Stimulated activated CD4-positive, alpha-beta T cell treated with anti-CD3 and anti-CD28 coated beads, Interleukin-4, amount 100 ng/mL, for 24 hours (primary cell): ENCODE measurements at places on chromosomes 2 and 18.

GRCh38 chr2:233011702-233012131, 1.3 kb downstream of the NGEF start:
- DNase-seq = no peak

DNA sequence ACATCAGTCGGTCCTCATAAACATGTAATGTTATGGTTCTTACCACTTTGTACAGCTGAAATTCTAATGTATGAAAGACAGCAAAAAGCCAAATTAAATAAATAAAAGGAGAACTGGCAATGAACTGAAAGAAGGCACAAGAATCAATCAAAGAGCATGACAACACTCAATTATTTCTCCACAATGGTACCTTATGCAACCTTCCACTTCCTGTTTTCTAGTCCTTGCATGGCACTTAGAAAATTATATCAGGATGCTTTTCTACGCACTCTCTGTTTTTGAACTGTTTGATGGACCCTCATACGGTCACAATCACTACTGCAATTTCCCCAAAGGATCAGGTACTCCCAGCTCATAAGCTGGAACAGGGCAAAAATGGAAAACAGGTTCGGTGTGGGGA, 81.6 kb downstream of the EPB41L3 start:
- no peak for DNase-seq

- no peak for DNase-seq
These were observed 146.2 kb downstream of the RBMS1 start for GRCh38 chr2:160347269-160347863.

DNA sequence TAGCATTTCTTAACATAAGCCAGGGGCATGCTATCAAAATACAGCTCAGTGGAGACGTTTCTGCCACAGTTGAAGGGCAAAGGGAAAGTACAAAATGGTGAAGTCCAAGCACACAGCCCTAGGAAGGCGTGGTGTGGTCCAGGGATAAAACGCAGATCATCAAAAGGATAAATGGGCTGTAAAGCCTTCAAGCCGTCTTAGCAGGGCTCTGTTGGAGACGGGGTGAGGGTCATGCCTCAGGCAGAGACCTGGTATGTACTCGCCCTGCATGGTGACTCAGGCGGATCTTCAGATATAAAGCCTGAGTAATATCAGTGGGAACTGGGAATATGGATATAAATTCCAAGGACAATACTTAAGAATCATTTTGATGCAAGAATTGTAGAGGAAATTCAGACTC, 61.2 kb downstream of the NGEF start:
- DNase-seq = no peak

GRCh38 chr2:167490455-167490854, 602.2 kb downstream of the XIRP2 start:
- no peak for DNase-seq
